Activated CD4-positive, alpha-beta T cell treated with anti-CD3 and anti-CD28 coated beads for 24 hours (primary cell): ENCODE measurements at places on chromosomes 13 and 19.
A peak's percentile ranks its signal among the peaks of the same experiment; 100 is the strongest.

GRCh38 chr19:49809160-49809940 is 3.7 kb downstream of the FUZ start:
- peak; percentile 8 for DNase-seq

- no peak for DNase-seq
These were observed 973.7 kb downstream of the UQCRFS1 start for GRCh38 chr19:28239270-28239669.

DNA sequence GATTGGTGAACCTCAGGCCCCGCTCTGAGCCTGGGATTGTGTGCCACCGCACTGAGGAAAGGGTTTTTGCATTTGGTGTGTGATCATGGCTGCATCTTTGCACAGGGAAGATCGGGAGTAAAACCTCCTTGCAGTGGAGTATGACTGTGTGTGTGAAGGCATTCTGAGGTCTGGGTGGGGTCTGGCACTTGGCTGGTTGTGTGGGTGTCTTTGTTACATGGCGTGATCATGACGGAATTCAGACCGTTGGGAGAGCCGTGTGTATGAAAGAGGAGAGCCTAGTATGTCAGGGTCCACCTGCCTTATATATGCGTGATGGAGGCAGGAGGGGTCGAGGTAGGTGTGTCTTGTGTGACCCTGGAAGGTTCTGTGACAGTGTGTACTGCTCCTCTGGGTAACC is 740 bp upstream of the BEST2 start:
- DNase-seq: no peak

DNA sequence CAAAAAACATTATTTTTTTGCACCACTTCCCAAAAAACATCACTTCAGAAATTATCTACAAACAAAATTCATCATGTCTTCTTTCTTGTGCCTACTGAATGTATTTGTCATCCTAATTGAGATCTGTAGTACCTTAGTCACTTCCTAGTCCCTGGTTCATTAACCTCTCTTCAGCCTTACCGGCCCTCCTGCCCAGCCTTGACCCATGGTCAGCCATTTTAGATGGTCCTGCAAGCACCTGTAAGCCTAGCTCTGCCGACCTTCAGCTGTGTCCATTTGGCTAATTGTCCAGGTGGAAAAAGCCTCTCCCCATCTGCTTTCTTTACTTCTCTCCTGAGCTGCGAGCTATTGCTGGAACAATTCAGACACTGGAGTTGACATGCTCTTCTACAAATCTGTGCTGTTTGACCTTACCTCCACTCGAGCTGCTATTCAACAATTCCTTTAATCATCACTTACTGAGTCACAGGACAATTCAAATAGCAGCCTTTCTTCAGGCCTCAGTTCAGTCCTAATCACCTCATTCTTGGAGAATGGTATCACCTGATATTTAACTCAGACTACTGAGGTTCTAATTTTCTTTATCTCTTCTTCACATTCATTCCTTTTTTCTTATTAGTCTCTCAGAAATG is 882.5 kb downstream of the PCDH9 start:
- no peak for DNase-seq

- DNase-seq: no peak
These were observed 17.6 kb upstream of the KLK4 start for GRCh38 chr19:50928831-50929230.

GRCh38 chr19:13277104-13277809 is 127.0 kb downstream of the IER2 start:
- peak; percentile 66 for DNase-seq

DNA sequence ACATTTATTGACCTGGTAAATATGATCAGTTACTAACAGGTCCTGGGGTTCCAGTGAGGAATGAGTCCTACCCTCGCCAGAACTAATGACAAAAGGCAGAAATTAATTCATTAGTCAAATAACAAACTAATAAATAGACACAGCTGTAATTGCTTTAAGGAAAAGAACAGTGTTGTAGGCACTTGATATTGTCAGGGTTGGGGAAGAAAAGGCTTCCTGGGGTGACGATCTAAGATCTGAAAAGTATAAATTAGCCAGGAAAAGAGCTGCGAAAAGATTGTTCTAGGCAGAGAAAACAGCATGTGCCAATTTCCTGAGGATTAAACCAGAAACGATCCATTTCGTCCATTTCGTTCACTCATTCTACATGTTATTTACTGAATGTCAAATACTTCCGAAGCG is 670 bp upstream of the CHAF1A start:
- DNase-seq: no peak

DNA sequence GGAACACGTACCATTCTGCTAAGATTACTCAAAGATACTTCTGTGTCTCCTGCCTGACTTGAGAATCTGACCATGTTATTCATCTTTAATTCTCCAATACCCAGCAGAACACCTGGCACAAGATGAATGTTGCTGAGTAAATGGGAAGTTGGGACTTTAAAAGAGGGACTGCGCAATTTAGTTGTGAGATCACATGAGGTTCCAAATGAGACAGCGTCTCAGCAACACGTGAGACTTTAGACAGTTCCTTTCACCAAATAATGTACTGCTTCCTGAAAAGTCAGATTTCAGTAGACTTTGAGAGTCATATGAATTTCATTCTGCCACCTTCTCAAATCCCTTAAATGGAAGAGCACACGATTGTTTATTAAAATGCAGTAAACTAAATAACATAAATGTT is 36.7 kb downstream of the DOCK9 start:
- no peak for DNase-seq

- DNase-seq: no peak
These were observed 4.4 kb downstream of the BCAT2 start for GRCh38 chr19:48806518-48806817.

DNA sequence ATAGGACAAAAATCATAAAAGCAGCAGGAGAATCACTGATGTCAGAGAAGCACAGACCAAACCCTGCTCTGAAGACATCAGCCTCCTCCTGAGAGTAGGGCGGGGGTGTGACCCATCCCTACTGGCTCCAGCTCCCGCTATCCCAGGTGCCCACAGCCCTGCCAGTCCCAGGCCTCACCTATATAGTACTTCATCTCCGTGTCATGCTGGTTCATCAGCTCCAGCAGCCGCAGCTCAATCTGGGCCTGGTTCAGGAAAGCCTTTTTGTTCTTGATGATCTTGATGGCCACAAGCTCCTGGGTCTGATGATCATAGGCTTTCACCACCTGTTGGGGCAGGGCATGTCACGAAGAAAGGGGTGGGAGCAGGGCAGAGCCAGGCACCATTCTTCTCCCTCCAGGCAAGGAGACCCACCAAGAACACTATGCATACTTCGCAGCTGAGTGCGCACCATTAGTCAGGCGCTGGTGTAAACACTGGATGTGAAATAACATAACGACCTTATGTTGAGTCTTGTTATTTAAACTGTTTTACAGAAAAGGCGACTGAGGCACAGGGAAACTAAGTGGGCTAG is 4.2 kb downstream of the DYRK1B start:
- DNase-seq: no peak

GRCh38 chr19:41796362-41796761 is at the start of gene CEACAM3:
Gene CEACAM3, plus strand, starts transcription at chr19:41796587. Its CDS starts 91 bp downstream, at chr19:41796678.
- no peak for DNase-seq

DNA sequence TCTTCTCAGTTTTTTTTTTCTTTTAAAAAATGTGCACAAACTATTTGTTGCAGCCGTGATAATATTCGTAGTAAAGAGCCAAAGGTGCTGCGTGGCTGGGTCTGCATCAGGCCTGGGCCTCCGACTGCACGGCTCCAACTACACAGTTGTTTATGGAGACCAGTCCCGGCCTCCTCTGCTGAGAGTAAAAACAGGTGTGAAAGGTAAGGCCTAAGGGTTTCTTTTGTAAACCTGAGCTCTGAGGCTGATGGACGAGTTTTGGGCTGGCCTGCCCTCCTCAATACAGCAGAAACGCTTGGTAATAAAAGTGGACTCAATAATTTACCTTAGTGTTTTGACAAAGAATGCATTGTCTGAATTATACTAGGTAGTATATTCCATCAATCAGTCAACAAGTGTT is 3.9 kb downstream of the MBNL2 start:
- DNase-seq: no peak

- no peak for DNase-seq
These were observed 4.2 kb upstream of the MAG start for GRCh38 chr19:35287713-35288112.

GRCh38 chr13:51624695-51625345 is 40.6 kb downstream of the WDFY2 start:
- no peak for DNase-seq

DNA sequence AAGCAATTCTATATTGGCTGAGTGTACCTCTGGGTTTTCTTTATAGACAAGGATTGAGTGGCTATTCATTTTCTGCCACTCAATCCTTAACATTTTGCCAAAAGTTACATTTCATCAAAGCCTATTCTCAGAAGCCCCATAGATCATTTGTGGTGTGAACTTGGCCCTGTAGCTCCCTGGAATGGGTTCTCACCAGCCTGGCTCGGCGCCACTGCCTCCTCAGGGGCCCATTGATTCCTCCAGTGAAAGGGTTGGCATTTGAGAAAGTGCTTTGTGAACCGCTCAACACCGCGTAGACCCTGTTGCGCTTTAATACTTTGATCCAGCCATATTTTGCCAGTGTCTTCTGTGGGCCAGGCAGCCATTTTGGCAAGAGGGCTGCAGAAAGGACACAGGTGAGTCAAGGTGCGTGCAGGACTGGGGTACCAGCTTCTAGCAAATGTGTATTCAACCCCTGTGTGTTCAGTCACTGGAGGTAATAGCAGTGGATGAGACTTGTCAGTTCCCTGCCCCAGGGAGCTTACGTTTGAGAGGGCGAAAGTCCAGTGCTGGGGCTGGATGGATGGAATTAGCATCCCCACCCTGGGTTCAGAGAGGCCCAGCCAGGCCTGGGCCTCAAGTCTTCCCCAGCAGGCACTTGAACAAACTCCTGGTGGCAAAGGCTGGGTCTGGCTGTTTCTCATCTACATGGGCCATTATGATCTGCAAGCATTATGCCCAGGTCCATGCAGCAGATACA is 3.8 kb downstream of the RAB8A start:
- DNase-seq: no peak

DNA sequence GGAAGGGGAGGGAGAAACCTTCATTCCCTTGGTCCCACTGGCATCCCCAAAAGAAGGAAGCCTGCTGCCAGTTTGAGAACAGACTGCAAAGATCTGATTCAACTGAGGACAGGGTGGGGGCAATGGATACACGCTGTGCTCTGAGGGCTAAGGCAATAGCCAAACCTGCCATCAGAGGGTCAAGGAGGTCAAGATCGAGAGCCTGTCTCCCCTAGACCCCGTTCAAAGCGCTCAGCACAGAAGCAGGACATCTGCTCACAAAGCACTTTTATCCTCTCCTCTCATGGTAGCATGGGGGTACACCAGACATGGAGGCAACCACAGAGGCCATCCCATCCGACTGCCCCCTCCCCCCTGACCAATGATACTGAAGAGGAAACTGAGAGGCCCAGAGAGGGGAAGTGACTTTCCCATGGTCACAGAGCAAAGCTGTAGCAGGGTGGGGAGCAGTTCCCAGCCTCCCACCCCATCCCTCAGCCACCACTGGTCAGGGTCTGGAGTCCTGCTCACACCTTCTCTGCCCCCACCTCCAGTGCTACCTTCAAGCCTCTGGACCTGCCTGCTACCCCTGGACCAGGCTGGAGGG is 11.1 kb downstream of the POU2F2 start:
- no peak for DNase-seq

GRCh38 chr13:48369988-48370387 is 42.9 kb downstream of the LPAR6 start:
- DNase-seq: no peak

GRCh38 chr19:22052644-22053013 is 345 bp downstream of the ZNF257 start:
- no peak for DNase-seq

GRCh38 chr13:38350114-38350617 is 515 bp downstream of the UFM1 start:
- no peak for DNase-seq

GRCh38 chr19:40800997-40801377 is 2.0 kb downstream of the EGLN2 start:
- no peak for DNase-seq

DNA sequence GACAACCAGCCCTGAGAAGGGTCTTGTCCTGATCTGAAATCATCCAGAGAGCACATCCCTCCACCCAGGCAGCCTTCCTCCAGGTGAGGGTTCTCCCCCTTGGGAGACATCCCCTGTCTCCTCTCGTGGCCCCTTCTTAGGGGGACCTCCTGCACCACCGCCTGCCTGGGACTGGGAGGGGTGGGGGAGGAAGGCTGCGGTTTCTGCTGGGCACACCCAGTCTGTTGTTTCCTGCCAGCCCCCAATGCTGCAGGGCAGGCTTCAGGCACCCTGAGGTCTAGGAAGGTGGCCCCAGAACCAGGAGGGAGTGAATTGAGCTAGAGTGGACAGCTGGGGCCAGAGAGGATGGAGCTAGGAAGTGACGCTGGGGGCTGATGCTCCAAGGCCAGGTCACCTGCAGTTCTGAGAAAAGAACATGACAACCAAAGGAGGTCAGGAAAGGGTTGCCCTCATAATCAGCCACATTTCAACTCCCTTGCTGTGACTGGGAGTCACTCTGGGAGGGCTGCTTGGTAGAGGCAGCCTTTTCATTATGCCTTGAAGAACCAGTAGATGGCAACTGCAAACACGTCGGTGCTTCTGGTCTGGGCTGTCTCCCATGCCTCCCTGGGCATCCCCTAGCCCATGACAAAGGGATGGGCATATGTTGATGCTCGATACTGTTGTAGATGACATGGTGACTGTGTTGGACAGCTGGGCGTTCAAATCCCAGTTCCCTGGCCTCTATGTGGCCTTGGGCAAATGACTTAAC is 1.4 kb downstream of the ARHGEF18 start:
- DNase-seq: no peak

DNA sequence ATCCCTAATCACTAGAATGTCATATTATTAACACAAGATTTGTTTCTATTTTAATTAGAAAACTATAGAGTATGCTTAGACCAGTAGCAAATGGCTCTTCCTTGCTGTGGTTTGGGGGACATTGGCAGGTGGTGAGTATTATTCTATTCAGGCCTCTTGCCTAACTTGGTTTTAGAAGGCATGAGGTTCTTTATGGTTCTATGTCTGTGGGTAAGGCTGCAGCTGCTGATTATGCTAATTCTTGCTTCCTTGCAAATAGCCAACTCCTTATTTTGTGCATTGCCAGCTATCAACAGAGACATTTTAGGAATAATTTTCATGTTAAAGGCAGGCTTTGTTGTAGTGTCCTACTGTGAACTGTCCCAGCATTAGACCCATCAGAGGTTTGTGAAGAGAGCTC is 1344.9 kb downstream of the UQCRFS1 start:
- no peak for DNase-seq

GRCh38 chr13:109166804-109167203 is 537.4 kb downstream of the MYO16 start:
- DNase-seq: no peak

DNA sequence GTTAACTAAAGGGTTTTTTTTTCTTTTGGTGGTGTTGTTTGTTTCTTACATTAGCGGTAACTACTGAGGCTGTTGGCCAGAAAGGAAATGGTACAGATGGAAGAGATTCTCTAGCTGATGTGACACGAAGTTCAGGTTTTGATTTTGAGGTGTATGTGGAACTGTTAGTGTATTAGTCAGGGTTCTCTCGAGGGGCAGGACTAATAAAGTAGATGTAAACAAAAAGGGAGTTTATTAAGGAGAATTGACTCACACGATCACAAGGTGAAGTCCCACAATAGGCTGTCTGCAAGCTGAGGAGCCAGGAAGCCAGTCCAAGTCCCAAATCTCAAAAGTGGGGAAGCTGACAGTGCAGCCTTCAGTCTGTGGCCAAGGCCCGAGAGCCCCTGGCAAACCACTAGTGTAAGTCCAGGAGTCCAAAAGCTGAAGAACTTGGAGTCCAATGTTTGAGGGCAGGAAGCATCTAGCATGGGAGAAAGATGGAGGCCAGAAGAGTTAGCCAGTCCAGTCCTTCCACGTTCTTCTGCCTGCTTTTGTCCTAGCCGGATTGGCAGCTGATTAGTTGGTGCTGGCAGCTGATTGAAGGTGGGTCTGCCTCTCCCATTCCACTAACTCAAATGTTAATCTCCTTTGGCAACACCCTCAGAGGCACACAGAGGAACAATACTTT is 577.6 kb downstream of the EFNB2 start:
- no peak for DNase-seq
